ENCODE measurements at places on chromosomes 11 and 22. TPM values are rescaled to one million over a fixed set of nuclear protein-coding genes. Genes with fewer than 3 reads are reported as not detected.

The KIRREL3 gene
- polyA plus RNA-seq: 1.0 TPM

The PTGDR2 gene
- 0.28 TPM for polyA plus RNA-seq

- H3K4me1 ChIP-seq: no peaks in the 10 kb centered on the region
- H3K27me3 ChIP-seq: no peaks in the 10 kb centered on the region
- H3K36me3 ChIP-seq: no peaks in the 10 kb centered on the region
- H3K4me3 ChIP-seq: no peak overlapping the region
- no peak for DNase-seq
These were observed 11.1 kb downstream of the FOLR3 start for GRCh38 chr11:72146625-72147024.

GRCh38 chr22:20946080-20946986 lies 20.7 kb upstream of the AIFM3 start:
- H3K4me3 ChIP-seq: no peak overlapping the region
- H3K4me1 ChIP-seq: no peaks in the 10 kb centered on the region
- H3K27me3 ChIP-seq: no peaks in the 10 kb centered on the region
- H3K36me3 ChIP-seq: no peaks in the 10 kb centered on the region

- no peaks in the 10 kb centered on the region for H3K36me3 ChIP-seq
- H3K27ac ChIP-seq: no peak overlapping the region
- peaks cover 4% of the 10 kb centered on the region for H3K4me1 ChIP-seq
- H3K4me3 ChIP-seq: no peak overlapping the region
- no peak for DNase-seq
These were observed 108.4 kb upstream of the CSNK2A3 start for GRCh38 chr11:11461473-11461872.

DNA sequence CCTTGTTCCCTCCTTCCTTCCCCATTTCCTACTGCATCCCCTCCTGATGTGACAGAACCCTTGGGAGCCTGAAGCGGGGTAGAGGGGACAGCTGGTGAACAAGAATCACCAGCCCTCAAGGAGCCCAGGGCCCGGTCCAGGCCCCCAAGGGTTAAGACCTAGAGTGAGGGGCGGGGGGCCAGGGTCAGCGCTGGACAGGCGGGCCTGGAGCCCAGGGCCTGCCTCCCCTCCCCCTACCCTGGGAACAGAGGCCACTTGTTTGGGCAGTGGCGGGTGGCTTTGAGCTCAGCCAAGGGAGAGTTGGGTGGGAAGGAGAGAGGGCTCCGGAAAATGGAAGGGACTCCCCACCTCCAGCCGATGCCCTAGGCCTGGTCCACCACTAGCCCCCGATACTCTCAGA lies 2.1 kb downstream of the ARAP1 start:
- no peaks in the 10 kb centered on the region for H3K4me1 ChIP-seq
- no peaks in the 10 kb centered on the region for H3K27me3 ChIP-seq
- no peaks in the 10 kb centered on the region for H3K36me3 ChIP-seq
- no peak overlapping the region for H3K27ac ChIP-seq
- no peak overlapping the region for H3K4me3 ChIP-seq

GRCh38 chr22:18984564-18984963 lies 48.5 kb upstream of the PRODH start:
- H3K4me1 ChIP-seq: no peaks in the 10 kb centered on the region
- no peak overlapping the region for H3K4me3 ChIP-seq
- H3K27ac ChIP-seq: no peak overlapping the region
- no peaks in the 10 kb centered on the region for H3K27me3 ChIP-seq
